ENCODE measurements at places on chromosomes 3 and 15.

GRCh38 chr3:187522293-187522692 is 147.9 kb downstream of the SST start:
- no peak for DNase-seq

DNA sequence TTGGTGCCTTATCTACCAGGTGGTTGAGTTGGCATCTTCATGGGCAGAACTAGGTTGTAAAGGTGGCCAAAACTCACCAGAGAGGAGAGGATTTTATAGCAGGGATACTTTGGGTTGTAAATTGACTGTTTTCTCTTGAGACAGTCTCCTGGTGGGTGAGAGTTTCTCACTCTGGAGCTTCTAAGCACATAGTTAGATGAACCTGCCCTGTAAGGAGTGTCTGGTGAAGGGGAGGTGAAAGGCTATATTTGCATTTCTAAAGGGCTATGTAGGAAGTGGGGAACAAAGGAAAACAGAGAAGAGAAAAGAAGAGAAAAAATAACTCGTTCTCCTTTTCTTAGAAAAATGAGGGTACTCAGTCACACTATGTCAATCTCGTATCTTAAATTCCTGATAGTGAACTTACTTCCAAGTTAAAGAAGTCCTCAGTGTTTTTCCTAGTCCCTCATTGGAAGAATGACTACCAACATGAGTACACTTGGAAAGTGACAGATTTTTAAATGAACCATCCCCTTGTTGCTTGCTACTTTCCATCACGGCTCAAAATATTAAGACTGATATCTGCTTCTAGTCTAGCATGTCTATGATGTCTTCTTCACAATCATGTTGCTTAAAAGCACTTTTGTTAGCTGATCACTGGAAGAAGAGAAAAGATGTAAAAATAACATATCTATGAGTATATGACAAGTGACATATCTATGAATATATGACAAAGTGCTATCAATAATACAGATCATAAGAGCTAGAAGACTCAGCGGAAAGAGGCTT is 113.8 kb upstream of the P2RY1 start:
- DNase-seq = no peak

GRCh38 chr15:72312605-72313447 is 7.1 kb downstream of the CELF6 start:
- DNase-seq = peak; percentile 74

- no peak for DNase-seq
Measured at GRCh38 chr15:81516461-81516860, 142.4 kb upstream of the TMC3 start.

DNA sequence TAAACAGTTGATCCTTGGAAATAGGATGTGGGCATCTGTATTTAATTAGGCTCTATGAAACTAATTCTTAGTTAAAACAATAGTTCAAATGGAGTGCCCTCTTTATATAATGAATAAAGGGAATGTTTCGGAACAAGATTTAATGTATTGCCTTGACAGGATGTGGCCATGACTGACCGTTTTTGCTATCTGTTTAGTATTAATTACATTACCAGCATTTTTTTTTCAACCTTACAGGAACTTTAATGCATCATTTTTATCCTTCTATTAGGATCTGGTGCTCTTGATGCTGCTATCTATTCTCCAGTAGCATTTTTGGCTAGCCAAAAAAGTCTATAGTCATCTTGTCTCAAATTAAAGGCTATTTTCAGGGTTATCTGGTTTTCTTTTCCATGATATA is 340.9 kb downstream of the GRM7 start:
- no peak for DNase-seq

DNA sequence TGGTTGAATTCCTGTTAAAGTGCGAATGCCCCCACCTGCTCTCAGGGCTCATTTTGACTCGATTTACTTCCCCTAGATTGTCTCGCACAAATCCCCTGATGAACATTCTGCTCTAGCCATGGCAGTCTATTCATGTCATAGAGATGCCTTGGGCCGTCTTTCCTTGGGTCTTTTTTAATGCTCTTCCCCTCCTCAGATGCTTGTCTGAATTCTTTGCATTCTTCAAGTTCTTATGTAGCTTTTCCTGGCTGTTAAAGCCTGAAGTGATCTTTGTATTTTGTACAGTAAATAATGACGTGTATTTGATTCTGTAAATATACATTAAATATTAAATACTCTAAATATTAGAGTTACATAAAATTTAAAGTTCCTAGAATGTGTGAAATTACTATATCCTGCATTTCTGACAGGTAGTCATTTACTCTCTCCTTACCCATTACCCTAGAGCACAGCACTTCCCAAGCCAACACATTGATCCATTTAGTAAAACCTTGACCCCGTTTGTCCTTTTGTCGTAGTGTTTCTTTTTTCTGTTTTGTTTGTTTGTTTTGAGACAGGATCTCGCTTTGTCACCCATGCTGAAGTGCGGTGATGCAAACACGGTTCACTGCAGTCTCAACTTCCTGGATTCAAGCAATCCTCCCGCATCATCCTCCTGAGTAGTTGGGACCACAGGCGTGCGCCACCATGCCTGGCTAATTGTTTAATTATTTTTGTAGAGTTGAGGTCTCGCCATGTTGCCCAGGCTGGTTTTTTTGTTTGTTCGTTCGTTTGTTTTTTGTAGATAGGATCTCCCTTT is 47.9 kb downstream of the YEATS2 start:
- DNase-seq = peak; percentile 45

- DNase-seq = no peak
Measured at GRCh38 chr3:88785841-88786240, 321.6 kb upstream of the EPHA3 start.

GRCh38 chr15:90482124-90483011 is 47.4 kb upstream of the CRTC3 start:
- DNase-seq = peak; percentile 41

- DNase-seq = no peak
Measured at GRCh38 chr3:55030938-55031337, 103.1 kb upstream of the LRTM1 start.

DNA sequence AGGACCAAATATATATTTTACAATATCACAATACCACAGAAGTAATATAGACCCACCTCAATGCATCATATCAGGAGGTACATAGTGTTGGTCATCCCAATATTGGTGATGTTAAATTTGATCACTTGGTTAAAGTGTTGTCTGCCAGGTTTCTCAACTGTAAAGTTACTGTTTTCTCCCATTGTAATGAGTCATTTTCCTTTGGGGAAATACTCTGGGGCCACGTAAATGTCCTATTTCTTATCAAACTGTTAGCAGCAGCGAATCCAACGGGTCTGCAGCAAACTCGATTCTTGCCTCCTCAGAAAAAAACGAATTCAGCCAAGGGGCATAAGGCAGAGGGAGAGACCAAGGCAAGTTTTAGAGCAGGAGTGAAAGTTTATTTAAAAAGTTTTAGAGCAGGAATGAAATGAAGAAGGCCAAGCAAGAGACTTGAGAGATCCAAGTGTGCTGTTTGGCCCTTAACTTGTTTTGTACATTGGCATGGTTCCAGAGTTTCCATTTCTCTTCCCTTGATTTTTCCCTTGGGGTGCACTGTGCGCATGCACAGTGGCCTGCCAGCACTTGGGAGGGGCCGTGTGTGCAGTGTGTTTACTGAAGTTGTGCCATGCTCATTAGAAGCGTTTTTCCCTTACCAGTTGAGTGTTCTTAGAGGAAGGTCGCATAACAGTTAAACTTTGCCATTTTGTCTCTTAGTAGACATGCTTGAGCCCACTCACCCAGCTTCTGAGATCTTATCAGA is 512.5 kb downstream of the AGBL1 start:
- no peak for DNase-seq
